ENCODE measurements at places on chromosomes 12 and 14.
A peak's percentile ranks its signal among the peaks of the same experiment; 100 is the strongest.

GRCh38 chr14:101729382-101729781 lies 32.1 kb upstream of the PPP2R5C start:
- DNase-seq = peak; percentile 34

GRCh38 chr14:95901054-95901453 lies 24.4 kb downstream of the TUNAR start:
- peak; percentile 3 for DNase-seq

GRCh38 chr14:27642251-27642866 lies 1044.5 kb upstream of the NOVA1 start:
- DNase-seq = no peak

- DNase-seq = no peak
These were observed 13.6 kb upstream of the FOXN3 start for GRCh38 chr14:89430391-89431236.

- no peak for DNase-seq
These were observed 16.9 kb upstream of the PNMA1 start for GRCh38 chr14:73731111-73731510.

GRCh38 chr12:69179786-69180185 lies 59.6 kb upstream of the CPSF6 start:
- DNase-seq = no peak

- no peak for DNase-seq
These were observed 13.6 kb downstream of the GLRX5 start for GRCh38 chr14:95548328-95548929.

- DNase-seq = no peak
These were observed 66.1 kb downstream of the KTN1 start for GRCh38 chr14:55645845-55646832.

GRCh38 chr14:93036652-93037345 lies 78.9 kb downstream of the ITPK1 start:
- no peak for DNase-seq

DNA sequence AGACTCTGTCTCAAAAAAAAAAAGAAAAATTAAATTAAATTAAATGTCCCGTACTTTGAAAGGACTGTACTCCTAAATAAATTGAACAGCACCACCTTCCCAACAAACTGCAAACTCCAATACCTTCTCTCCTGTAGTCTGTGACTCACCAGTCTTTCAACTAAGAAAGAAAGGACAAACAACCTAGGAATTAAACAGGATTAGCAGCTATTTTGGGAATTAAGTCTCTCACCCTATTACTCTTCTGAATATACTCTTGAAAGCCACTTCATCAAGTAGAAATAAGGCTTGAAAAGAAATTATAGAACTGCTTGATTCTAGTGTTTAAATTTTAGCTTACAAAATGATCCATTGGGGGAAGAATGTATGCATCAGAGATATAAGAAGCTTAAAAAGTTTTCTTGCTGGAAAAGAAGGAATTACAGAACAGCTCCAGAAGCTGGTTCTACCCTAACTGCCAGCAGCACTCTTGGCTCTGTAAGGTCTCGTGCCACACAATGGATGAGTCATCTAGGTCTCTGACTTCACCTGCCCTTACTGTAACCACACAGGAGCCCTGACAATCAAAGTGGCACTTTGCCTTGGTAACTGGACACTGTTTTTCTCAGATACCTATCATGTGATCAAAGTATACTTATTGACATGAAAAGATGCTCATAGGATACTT lies 57.0 kb upstream of the CERS5 start:
- DNase-seq = no peak

GRCh38 chr14:60153991-60154390 lies 11.2 kb downstream of the DHRS7 start:
- DNase-seq = no peak

- no peak for DNase-seq
These were observed 13.2 kb downstream of the KCNH3 start for GRCh38 chr12:49552014-49552413.

- no peak for DNase-seq
These were observed 47.7 kb downstream of the DAAM1 start for GRCh38 chr14:59236195-59236594.

DNA sequence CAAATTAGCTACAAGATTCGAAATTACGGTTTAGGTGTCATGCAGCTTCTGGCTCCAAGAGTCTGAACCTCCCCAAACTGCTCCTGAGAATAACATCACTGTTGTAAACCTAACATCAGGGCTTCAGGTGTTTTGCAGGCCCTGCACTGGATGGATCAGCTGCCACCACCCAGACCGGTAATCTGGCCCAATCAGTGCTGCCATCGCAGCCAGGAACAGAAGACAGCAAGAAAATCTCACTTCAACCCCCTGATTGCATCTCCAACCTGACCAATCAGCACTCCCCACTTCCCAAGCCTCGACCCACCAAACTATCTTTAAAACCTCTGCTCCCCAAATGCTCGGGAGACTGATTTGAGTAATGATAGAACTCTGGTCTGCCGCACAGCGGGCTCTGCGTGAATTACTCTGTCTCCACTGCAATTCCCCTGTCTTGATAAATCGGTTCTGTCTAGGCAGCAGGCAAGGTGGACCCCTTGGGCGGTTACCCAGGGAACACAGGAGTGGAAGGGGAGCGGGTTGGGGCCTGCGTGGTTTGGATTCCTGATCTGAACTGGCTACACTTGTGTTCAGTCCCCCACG lies 268.5 kb upstream of the SFSWAP start:
- DNase-seq = no peak
